DMS53 (cell line): ENCODE measurements at places on chromosomes 13 and 19.

DNA sequence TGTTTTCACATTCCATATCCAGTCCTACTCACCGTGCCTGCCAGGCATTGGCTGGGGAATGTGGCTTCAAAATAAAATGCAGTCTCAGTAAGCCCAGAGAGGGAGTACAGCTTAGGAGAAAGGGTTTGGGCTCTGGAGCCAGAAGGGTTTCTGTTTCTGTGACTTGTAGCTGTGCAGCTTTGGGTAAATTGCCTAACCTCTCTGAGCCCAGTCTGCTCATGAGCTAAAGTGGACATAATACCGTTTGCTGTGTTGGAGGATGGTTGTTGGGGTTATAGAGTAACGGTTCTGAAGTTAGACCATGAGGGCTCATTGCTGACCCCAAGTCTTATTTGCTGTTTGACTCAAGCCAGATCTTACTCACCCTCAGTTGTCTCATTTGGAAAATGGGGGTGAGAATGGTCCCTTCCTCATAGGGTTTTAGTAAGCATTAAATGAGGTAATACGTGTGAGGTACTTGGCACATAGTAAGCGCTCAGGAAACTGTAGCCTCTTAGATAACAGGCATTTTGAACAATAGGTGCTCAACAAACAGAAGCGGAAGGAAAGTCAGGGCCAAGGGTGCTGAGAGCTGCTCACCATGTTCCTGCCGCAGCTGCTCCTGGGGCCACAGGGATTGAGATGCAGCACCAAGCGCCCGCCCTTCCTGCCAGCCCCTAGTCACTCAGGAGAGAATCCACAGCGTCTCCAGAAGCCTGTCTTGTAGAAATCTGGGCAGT is 45.5 kb downstream of the C13orf42 start:
- no peak for DNase-seq

GRCh38 chr19:29715701-29716581 is 880 bp upstream of the C19orf12 start:
- peak; percentile 51 for DNase-seq

- DNase-seq: no peak
Measured at GRCh38 chr13:38176664-38177063, 173.0 kb upstream of the UFM1 start.

DNA sequence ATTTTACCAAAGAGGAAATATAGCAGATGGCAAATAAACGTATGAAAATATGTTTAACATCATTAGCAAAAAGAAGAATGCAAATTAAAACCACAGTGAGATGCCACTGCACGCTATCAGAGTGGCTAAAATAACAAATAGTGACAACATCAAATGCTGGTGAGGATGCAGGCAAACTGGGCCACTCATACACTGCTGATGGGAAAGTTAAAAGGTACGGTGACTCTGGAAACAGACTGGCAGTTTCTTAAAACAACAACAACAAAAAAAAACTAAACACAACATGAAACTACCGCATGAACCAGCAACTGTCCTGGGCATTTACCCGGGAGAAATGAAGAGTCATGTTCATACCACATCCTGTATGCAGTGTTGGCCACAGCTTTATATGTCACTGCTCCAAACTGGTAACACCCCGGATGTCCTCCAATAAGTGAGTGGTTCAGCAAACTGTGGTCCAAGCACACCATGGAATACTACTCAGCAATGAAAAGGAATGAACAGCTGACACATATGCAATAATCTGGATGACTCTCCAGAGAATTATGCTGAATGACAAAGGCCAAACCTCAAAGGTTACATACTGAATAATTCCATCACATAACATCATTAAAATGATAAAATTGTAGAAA is 22.3 kb downstream of the EPS15L1 start:
- no peak for DNase-seq

GRCh38 chr19:41700381-41701195 is 7.8 kb upstream of the CEACAM5 start:
- DNase-seq: no peak

DNA sequence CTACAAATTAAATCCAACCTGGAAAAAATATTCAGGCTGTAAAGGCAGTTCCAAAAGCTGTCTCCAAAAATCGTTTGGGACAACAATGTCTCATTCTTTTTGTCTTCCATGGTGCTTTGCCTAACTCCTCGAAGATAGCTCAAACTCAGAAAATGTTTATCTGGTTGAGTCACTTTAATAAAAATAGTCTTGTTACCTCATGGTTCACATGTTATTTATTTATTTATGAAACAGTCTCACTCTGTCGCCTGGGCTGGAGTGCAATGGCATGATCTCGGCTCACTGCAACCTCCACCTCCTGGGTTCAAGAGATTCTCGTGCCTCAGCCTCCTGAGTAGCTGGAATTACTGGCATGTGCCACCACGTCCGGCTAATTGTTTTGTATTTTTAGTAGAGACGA is 4.9 kb upstream of the BRD4 start:
- no peak for DNase-seq

- DNase-seq: no peak
Measured at GRCh38 chr19:19171821-19172532, 1.9 kb upstream of the MEF2B start.

DNA sequence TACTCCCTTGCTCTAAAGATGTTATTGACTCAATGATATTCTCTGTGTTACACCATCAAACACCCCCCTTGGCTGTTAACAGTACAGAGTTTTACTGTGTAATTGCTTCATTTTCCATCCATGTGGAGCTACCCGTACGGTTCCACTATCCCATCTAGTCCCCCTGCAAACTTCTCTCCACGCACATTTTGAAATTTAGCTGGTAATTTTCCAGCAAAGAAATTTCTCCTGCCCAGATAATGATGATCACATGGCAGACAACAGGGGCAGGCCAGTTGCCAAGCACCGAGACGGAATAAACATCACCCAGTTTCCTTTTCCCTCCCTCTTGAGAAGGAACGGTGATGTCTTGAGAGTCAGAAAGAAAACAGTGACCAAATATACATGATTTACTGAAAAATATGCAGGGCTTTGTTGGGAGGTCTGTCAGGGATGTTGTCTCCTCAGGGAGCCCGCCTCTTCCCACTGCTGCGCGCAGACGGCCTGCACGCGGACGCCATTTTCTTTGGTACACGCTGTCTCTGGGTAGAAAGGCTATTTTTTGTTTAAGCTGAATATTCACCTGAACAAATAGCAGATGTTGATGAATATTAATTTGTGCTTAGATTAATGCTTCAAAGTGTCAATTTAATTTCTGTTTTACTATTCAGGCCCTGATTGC is 109.9 kb downstream of the OLFM4 start:
- no peak for DNase-seq

GRCh38 chr19:15112385-15112784 is 5.2 kb downstream of the SYDE1 start:
- peak; percentile 28 for DNase-seq

- no peak for DNase-seq
Measured at GRCh38 chr13:21333186-21333585, 125.9 kb downstream of the ZDHHC20 start.

DNA sequence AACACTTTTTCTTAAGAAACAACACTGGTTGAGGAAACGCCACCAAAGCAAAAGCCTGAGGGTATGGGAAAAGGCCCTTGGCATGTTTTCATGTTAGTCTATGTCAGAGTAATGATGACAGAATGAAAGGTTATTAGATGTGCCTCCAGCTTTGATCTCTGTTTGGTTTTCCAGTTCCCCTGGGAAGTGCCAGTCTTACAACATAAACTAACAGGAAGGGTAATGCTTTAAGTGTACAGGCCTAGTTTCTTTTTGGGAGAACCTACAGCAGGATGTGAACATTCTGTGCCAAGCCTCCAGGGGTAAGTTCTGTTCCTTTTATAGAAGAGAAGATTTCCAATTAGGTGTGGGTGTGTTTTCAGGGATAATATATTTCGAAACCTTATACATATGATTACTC is 121.7 kb downstream of the FNDC3A start:
- peak; percentile 9 for DNase-seq

GRCh38 chr13:52405767-52406494 is at the start of gene THSD1:
TSS of gene THSD1 (minus strand) at chr13:52406172. CDS start at chr13:52402600, 3,572 bp downstream.
- peak; percentile 75 for DNase-seq

GRCh38 chr13:93309886-93310523 is 83.4 kb downstream of the GPC6 start:
- peak; percentile 9 for DNase-seq

DNA sequence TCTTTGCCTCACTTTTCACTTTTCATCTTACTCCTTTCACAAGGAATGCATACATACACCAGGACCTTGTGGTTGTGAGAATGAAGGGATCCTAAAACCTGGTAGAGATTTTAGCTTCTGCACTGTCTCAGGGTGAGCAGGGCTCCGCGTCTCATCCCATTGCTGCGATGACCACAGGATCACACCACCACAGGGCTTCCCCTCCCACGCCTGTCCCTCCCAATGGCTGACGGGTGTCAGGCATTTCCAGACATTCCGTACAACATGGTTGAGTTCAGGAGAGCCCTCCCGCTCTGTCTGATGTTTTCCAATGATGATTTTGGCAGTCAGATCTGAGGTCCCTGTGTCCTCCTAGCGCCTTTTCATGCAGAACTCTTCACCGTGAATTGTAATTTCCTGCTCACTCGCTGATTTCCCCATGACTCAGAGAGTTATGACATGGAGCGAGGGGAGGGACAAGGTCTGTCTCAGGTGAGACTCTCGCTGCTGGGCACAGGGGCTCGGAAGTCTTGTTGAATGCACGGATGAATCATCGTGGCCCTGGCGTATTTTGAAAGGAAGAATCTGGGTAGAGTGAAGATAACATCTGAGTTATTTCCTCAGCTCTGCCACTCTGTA is 102.8 kb downstream of the TEX29 start:
- DNase-seq: no peak

DNA sequence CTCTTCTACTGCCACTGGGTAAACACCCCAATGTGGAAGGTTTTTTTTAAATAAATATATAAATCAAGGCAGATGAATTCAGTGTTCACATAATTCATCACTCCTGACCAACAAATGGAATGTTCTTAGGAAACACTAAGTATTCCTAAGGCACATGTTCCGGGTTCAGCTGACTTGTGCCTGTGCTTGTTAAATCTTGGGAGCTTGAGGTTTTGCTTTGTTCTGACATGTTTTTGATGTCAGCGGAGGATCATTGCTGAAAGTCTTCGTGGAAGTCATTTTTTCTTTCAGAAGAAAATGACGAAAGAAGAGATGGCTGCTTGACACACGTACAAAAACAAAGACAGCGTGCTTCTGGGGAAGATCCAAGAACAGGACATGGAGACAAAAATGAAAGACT is 185.8 kb downstream of the MZT1 start:
- DNase-seq: no peak

DNA sequence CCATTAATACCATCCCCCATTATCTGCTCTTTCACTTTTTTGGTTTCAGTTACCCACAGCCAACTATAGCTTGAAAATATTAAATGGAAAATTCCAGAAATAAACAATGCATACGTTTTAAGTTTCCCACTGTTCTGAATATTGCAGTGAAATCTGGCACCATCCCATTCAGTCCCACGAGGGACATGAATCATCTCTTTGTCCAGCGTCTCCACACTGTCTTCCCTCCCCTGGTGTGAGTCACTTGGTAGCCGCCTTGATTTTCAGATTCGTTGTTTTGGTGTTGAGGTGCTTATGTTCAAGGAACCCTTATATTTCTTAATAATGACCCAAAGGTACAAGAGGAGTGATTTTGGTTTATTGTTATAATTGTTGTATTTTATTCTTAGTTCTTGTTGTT is 246.1 kb downstream of the DCT start:
- peak; percentile 19 for DNase-seq

DNA sequence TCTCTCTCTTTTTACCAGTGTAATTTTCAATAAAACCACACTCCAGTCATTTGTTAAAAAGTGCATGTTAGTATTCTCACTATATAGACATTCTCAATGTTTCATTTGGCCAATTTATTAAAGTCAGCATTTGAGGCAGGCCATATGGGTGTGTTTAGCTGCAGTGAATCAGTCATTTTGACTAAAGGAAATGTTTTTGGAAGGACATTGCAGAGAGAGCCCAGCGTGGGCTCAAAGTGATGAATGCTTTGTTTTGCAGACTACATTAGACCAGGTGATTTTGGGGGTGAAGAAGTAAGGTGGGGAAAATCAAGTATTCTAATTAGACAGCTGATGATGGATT is 116.7 kb downstream of the POSTN start:
- DNase-seq: no peak

- no peak for DNase-seq
Measured at GRCh38 chr13:43339805-43340550, 316.6 kb downstream of the DNAJC15 start.

DNA sequence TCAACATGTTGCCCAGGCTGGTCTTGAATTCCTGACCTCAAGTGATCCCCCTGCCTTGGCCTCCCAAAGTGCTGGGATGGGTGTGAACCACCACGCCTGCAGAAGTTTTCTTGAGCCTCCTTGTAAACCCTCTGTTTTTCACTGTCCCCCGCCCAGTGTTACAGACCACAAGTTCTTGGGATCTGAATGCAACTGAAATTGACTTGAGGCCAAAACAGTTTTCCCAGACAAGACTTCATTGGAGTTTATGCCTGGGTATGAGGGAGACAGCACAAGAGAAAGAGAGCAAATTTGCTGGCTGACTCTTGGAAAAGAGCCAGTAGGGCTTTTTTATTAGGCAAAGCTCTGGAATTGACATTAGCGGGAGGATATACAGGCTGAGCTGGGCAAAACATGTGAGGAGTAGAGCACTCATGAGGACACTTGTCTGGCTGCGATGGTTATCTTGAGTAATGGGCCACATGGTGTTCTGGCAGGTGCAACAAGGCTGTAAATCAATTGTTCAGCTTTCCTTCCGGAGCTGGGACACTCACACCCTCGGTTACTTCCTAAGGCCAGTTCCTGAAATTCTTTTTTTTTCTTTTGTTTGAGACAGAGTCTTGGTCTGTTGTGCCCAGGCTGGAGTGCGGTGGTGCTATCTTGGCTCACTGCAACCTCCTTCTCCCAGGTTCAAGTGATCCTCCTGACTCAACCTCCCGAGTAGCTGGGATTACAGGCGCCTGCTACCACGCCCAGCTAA is 12.7 kb upstream of the HNRNPL start:
- DNase-seq: peak; percentile 97

DNA sequence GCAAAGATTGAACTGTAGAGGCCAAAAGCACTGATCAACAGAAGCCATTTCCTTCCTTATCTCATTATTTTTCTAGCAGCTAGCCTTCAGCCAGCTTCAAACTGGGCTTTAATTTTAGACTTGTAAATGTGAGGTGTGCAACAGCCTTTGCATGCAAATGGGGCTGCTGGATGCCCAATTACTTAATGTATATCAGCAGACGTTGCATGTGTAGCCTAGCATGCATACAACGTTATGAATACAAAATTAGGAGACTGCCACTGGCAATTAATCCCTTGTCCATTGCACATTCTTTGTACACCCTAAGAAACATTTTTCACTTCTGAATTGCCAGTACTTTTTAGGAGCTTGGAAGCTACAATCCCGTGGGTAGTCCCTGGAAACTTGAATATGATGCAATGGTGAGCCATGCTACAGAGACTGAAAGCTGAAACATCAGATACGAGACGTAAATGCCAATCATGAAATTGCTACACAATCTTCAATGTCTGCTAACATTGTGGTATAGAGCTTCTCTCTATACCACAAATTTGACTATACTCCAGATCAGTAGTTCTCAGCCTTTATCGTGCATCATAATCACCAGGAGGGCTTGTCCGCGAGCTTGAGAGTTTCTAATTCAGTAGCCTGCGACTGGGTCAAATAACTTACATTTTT is 20.2 kb downstream of the EPSTI1 start:
- no peak for DNase-seq

- DNase-seq: peak; percentile 61
Measured at GRCh38 chr13:40682449-40683240, 16.2 kb upstream of the FOXO1 start.
